ENCODE measurements at places on chromosomes 3 and 15. TPM values are rescaled to one million over a fixed set of nuclear protein-coding genes. Genes with fewer than 3 reads are reported as not detected.

DNA sequence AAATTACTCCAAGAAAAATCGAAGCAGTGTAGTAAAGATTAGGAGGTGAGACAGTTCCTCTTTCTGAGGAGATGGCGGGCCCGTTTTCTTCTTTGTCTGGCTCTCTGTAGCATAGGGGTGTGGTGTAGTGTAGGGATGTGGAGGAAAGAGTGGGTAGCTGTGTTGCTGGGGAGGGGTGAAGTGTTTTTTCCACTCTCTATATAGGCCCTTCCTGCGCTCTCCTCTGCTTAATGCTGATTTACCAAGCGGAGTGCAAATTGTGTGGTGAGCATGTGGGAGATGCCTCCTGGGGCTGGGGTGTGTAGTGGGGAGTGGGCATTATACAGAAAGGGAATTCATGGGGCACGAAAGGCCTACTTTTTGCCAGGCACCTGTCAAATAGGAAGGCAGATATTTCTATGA lies 94.9 kb downstream of the ST6GAL1 start:
- H3K4me3 ChIP-seq: peak overlapping the region; percentile 24
- H3K27ac ChIP-seq: peak overlapping the region; percentile 52
- no peaks in the 10 kb centered on the region for H3K27me3 ChIP-seq
- H3K4me1 ChIP-seq: no peaks in the 10 kb centered on the region
- H3K36me3 ChIP-seq: no peaks in the 10 kb centered on the region

DNA sequence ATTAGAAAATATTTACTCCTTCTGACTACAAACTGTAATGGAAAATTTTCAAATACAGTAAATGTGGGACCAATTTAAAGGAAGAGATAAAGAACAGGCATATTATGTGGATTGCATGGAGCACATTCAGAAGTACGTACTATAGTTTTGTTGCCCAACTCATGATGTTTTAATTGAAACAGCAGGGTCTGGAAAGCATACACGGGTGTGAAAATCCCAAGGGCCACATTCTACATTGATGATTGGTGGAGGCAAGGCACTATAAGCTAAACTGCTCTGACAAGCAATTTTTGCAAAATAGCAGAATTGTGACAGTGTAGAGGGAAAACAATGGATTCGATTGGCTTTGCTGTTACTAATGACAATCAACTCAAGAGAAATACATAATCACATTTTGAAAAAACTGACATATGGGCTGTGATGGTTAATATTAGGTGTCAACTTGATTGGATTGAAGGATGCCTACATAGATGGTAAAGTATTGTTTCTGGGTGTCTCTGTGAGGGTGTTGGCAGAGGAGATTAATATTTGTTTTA lies 458.6 kb downstream of the PYDC2 start:
- H3K4me1 ChIP-seq: no peaks in the 10 kb centered on the region
- no peak overlapping the region for H3K4me3 ChIP-seq
- no peaks in the 10 kb centered on the region for H3K27me3 ChIP-seq
- H3K36me3 ChIP-seq: no peaks in the 10 kb centered on the region

GRCh38 chr15:57377478-57377847 lies 1.2 kb downstream of the CGNL1 start:
- no peaks in the 10 kb centered on the region for H3K27me3 ChIP-seq
- H3K36me3 ChIP-seq: no peaks in the 10 kb centered on the region
- no peak overlapping the region for H3K4me3 ChIP-seq
- no peak for DNase-seq

DNA sequence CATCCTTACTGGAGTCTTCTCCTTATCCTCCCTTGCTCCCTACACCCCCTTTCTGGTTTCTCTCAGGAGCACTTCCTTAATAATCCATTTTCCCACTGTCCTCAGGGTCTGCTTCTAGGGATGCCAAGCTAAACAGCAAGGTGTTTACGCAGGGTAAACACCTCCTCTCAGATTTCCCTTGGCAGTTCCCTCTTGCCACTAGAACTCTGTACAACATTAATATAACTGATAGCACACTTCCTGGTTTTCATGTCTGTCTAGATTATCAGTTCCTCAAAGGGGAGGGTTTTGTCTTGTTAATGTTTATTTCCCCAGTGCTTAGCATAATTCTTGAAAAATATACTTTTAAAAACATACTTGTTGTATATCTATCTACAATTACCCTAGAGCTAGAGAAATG lies 118.0 kb upstream of the SLC24A5 start:
- H3K36me3 ChIP-seq: no peaks in the 10 kb centered on the region
- no peak overlapping the region for H3K4me3 ChIP-seq
- DNase-seq: no peak
- H3K27me3 ChIP-seq: no peaks in the 10 kb centered on the region
- H3K27ac ChIP-seq: no peak overlapping the region
- H3K4me1 ChIP-seq: no peaks in the 10 kb centered on the region

GRCh38 chr15:72249142-72249810 lies 18.3 kb upstream of the PKM start:
- no peaks in the 10 kb centered on the region for H3K36me3 ChIP-seq
- no peak overlapping the region for H3K4me3 ChIP-seq
- H3K4me1 ChIP-seq: no peaks in the 10 kb centered on the region
- DNase-seq: no peak

Gene SMCO1
- not detected for total RNA-seq

DNA sequence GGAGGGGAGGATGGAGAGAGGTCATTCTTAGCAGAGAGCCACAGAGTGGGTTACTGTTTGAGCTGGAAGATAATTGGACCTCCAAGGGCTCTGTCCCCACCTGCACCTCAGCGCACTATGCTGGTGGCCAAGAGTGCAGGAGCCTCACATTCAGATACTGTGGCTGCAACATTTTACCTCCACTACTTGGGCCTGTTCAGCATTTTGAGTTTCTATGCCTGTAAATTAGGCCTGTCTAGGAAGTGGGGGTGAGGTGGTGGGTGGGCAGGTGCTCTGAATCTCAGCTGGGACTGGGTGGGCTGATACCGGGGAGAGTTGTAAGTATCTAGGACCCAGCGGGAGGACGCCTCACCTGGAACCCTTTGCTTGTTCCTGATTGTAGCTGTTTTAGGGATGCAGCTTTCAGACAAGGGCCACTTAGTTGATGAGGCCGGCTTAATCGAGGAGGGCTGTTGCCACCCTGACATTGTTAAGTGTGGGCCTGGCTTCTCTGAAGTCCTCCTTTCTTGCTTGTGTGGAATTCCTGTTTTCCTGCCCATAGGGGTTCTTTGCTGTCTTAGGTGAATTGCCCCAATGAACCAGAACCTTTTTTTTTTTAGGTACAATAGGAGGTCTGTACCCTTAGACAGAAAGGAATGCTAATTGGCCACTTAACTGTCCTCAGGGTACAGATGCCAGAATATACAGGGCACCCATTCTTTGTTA lies 83.8 kb downstream of the SMAD3 start:
- no peaks in the 10 kb centered on the region for H3K27me3 ChIP-seq
- no peak for DNase-seq
- H3K27ac ChIP-seq: peak overlapping the region; percentile 57

Gene KCNMB3
- 5.8 TPM for total RNA-seq

- no peaks in the 10 kb centered on the region for H3K27me3 ChIP-seq
- no peak overlapping the region for H3K27ac ChIP-seq
- no peaks in the 10 kb centered on the region for H3K4me1 ChIP-seq
Observed at GRCh38 chr15:56939257-56939656, 20.8 kb downstream of the TCF12 start.

Gene MEX3B
- 1.1 TPM for total RNA-seq

Gene PLA1A
- 4.1 TPM for total RNA-seq

Gene ACAN
- total RNA-seq: not detected

Gene KCNH8
- 4.1 TPM for total RNA-seq

GRCh38 chr15:71079208-71080044 lies 35.8 kb upstream of the THSD4 start:
- no peak overlapping the region for H3K27ac ChIP-seq
- H3K36me3 ChIP-seq: no peaks in the 10 kb centered on the region
- H3K4me3 ChIP-seq: no peak overlapping the region
- H3K27me3 ChIP-seq: no peaks in the 10 kb centered on the region
- no peak for DNase-seq

GRCh38 chr3:42214064-42214463 lies 51.9 kb downstream of the CCK start:
- no peaks in the 10 kb centered on the region for H3K4me1 ChIP-seq
- H3K27ac ChIP-seq: peak overlapping the region; percentile 20
- no peaks in the 10 kb centered on the region for H3K27me3 ChIP-seq
- no peak overlapping the region for H3K4me3 ChIP-seq
- no peak for DNase-seq

Gene ANKRD63
- total RNA-seq: not detected

Gene CTXND1
- total RNA-seq: 5.0 TPM

Gene DNAH12
- 0.35 TPM for total RNA-seq

DNA sequence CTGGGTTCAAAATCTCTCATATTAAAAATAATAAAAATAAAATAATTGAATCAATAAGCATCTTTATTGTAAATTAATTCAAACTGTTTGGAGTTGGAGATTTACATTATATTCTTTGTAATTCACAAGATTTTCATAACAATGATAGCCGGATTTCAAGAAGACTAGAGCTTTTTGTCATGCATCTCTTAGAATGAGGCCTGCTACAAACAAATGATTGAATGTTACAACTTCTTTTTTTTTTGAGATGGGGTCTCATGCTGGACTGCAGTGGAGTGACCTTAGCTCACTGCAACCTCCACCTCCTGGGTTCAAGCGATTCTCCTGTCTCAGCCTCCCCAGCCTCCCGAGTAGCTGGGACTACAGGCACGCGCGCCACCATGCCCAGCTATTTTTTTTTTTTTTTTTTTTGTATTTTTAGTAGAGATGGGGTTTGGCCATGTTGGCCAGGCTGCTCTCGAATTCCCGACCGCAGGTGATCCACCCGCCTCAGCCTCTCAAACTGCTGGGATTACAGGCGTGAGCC lies 3.5 kb downstream of the SLTM start:
- peaks cover 7% of the 10 kb centered on the region for H3K4me1 ChIP-seq
- no peaks in the 10 kb centered on the region for H3K27me3 ChIP-seq
- DNase-seq: no peak
- H3K36me3 ChIP-seq: no peaks in the 10 kb centered on the region
- H3K4me3 ChIP-seq: no peak overlapping the region

All from Peyer's patch (tissue), 4 donors.